ENCODE measurements at places on chromosomes 2 and 18. TPM values are rescaled to one million over a fixed set of nuclear protein-coding genes. Genes with fewer than 3 reads are reported as not detected.

FSHR gene
- total RNA-seq: 0.46 TPM

GYPC gene
- 111 TPM for total RNA-seq

PRKD3 gene
- total RNA-seq: 10.4 TPM

EGR4 gene
- not detected for total RNA-seq

GPR55 gene
- total RNA-seq: not detected

NLRC4 gene
- 1.1 TPM for total RNA-seq

DSG3 gene
- not detected for total RNA-seq

DSC1 gene
- 4.6 TPM for total RNA-seq

UGT1A5 gene
- total RNA-seq: not detected

KIF5C gene
- total RNA-seq: 1.2 TPM

GAREM1 gene
- total RNA-seq: 23.5 TPM

MSTN gene
- total RNA-seq: not detected

GRCh38 chr2:190360561-190360960 is 17.2 kb downstream of the INPP1 start:
- DNase-seq: no peak

DNA sequence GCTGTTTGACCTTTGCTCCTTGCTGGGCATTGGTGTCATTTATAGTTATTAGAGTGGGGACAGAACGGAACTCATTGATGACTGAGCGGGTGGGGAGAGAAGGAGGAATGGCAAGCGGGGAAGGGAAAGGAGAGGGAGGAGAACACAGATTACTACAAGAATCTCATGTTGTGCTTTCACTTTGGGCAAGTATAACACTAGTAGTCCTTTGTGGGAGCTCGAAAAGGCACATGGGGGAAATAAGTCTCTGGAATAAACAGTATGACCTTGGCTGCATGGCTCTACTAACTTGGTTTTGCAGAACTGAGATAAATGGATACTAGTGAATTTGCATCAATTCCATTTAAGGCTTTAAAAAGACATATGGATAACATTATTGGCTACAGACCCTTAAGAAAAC is 161.7 kb upstream of the NABP1 start:
- DNase-seq: no peak

- no peak for DNase-seq
Observed at GRCh38 chr2:193462411-193462810, 1267.7 kb upstream of the TMEFF2 start.

DNA sequence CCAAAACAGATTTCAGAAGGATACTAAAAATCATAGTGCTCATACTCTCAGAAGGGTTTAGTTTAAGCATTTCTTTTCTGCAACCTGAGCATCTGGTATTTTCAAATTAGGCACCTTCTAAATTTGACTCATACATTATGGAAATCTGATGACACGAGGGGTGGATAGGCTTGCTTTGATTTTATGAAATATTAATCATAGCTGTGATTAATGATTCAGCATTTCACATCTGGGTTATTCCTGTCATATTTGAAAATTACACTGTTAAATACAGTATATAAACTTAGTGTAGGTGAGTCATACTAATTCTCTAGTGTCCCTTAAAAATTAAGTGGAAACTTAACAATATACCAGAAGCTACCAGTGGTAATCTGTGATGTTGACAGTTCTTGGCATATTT is 47.7 kb downstream of the MRPS9 start:
- DNase-seq: no peak

- no peak for DNase-seq
Observed at GRCh38 chr18:42781298-42781815, 334.1 kb downstream of the RIT2 start.

DNA sequence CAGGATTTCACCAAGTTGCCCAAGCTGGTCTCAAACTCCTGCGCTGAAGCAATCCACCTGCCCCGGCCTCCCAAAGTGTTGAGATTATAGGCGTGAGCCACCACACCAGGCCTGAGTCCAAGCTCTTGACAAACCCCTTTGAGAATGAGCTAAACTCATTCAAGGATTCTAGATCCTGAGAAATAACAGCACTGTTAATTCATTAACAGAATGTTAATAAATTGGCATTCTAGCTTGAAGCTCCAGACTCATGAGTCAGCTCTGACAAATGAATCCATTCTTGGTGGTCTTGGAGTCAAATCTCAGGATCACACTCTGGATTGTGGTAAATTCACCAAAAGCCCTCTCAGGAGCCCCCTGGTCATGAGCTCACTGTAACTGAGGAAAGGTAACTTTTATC is 1.8 kb downstream of the NARS1 start:
- no peak for DNase-seq

GRCh38 chr18:4847056-4847455 is 350.0 kb downstream of the AKAIN1 start:
- DNase-seq: no peak

DNA sequence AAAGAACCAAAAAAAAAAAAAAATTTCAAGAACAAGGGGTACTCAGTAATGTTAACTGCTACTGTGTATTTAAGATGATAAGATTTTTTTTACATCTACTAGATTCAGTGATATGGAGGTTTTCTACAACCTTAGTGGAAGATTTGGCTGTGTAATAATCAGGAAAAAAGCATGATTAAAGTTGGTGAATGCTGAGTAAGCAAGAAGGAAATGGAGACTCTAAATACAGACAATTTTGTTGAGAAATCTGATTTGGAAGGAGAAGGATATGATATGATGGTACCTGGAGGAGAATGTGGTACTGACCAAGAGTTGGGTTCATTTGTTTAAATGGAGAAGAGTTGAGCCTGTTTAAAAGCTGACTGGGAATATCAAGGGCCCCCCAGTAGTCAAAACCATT is 125.1 kb downstream of the WDPCP start:
- no peak for DNase-seq

- no peak for DNase-seq
Observed at GRCh38 chr2:1837022-1837421, 92.7 kb upstream of the PXDN start.

DNA sequence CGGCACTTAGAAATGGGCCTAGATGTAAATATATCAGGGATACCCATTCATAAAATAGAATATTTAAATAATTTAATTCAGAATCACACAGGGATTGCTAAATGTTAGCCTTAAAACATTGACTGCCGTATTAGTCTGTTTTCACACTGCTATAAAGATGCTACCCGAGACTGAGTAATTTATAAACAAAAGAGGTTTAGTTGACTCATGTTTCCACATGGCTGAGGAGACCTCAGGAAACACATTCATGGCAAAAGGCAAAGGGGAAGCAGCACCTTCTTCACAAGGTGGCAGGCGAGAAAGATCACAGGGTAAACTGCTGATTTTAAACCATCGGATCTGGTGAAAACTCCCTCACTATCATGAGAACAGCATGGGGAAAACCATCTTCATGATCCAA is 223.6 kb upstream of the GULP1 start:
- no peak for DNase-seq

GRCh38 chr2:14420851-14421250 is 211.7 kb upstream of the LRATD1 start:
- DNase-seq: no peak

GRCh38 chr2:144254342-144255235 is 265.3 kb downstream of the ZEB2 start:
- no peak for DNase-seq

DNA sequence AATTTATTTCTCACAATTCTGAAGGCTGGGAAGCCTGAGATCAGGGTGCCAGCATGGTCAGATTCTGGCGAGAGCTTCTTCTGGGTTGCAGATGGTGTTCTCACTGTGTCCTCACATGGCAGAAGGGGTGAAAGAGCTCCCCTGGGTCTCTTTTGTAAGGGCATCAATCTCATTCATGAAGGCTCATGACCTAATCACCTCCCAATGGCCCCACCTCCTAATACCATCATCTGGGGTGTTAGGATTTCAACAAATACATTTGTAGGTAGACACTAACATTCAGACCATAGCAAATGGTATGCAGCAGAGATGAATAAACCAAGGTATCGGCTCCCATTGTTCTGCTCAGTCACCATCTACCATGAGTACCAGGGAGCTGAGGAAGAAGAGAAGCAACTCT is 32.7 kb downstream of the YPEL5 start:
- no peak for DNase-seq

- DNase-seq: peak; percentile 70
Observed at GRCh38 chr2:24049485-24050021, at the start of gene FKBP1B. TSS of gene FKBP1B (plus strand) at chr2:24049741. CDS start at chr2:24049850, 109 bp downstream.

DNA sequence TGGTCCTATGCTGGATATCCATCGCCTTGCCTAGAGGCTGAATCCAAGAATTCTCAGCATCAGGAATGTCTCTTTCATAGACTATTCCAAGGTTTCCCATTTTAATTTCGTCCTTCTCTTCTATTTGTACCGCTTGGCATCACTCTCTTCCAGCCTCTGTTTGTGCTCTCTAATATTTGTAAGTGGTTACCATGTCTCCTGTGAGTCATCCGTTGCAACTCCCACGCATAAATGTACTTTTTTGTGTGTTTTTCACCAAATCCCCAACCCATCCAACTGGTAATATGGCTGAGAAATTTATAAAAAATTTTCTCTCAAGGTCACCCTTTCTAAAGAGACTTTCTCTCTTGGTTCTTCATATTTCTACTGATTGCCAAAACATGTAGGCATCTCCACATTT is 21.8 kb downstream of the COLEC12 start:
- no peak for DNase-seq

All from Right ventricle myocardium superior (tissue), 1 donor.